ENCODE measurements at places on chromosomes 13 and 19.
A peak's percentile ranks its signal among the peaks of the same experiment; 100 is the strongest.

DNA sequence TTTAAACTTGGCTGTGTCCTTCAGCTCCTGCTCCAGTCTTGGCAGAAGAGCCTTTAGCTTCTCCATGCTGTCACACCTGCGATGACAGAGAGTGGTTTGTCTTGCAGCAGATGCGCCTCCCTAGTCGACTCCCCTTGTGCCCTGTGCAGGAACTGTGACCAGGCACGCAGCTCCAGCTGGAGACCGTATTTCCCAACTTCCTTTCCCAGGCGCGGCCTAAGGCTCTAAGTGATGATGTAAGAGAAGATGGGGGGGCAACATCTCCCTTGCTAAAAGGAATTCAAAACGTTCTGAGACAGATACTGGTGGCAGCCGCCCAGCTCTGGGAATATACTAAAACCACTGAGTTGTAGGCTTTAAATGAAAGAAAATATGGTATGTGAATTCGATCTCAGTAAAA, 16.3 kb downstream of the DCUN1D2 start:
- DNase-seq: no peak

DNA sequence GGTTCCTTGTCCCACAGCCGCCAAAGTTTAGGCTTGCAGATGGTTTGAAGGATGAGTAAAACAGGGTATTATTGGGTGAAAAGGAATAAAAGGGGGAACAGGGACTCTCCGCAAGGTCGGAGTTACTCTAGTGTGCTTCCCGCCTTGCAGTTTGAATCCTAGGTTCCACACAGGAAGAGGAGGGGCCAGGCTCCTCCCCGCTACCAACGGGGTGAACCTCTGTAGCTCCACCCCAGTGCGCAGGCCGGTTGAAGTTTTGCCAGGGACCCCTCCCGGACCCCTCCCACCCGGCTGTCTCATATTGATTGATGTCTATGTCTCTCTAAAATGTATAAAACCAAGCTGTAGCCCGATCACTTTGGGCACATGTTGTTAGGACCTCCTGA, 11.6 kb upstream of the GTF2F2 start:
- no peak for DNase-seq

DNA sequence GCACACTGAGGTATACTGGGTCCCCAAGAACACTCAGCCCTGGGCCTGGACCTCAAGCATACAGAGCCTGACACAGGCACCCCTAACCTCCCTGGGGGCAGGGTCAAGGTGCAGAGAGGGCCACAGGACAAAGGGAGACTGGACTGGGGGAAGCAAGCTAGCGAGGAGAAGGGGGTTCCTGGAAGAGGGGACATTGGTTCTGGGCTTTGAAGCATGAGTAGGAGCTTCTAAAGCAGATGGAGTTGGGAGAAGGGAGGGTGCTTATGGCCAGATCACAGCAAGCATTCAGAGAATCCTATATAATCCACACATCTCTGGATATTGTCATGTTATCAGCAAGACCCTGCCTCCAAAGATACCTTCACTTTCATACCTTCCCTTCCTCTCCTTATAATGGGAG, 3.2 kb downstream of the CIB3 start:
- DNase-seq: no peak

GRCh38 chr13:80126389-80127068, 214.4 kb downstream of the SPRY2 start:
- DNase-seq: no peak

DNA sequence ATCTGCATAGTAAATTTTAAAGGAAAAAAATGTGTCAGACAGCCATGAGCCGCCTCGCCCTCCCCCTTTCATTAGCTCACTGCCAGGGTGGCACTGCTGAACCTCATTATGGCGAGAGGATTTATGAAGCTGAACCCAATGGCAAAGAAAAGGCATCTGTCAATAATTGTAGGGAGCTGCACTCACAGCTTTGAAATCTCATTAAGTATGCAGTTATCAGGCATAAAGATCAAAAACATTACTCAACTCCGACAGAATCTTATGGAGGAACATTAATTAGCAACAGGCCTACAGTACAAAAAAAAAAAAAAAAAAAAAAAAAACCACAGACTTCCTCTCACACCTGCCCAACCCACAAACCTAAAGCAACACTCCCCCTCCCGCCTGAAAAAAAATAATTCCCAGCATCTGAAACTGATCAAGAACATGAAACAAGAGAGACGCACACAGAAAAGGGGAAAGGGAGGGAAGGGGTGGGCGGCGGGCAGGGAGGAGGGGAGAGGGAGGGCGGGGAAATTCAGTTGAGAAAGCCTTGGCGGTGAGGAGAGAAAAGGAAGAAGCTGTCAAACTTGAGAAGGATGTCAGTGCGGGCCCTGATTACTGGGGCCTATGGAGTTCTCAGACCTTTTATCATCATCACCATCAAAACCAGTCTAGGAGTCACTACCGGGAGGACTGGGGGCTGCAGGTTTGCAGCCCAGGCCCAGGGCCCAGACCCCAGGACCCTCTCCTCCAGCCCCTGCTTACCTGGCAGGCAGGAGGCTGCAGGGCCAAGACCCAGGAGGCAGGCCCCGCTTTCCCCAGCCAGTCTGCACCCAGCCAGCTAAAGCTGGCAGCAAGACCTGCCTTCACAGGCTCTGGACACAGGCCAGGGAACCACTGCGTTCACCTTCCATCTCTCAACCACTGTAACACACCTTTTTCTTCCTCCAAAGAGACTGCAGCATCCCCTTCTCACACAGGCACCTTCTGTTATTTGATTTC, 8.9 kb downstream of the TSHZ3 start:
- no peak for DNase-seq

DNA sequence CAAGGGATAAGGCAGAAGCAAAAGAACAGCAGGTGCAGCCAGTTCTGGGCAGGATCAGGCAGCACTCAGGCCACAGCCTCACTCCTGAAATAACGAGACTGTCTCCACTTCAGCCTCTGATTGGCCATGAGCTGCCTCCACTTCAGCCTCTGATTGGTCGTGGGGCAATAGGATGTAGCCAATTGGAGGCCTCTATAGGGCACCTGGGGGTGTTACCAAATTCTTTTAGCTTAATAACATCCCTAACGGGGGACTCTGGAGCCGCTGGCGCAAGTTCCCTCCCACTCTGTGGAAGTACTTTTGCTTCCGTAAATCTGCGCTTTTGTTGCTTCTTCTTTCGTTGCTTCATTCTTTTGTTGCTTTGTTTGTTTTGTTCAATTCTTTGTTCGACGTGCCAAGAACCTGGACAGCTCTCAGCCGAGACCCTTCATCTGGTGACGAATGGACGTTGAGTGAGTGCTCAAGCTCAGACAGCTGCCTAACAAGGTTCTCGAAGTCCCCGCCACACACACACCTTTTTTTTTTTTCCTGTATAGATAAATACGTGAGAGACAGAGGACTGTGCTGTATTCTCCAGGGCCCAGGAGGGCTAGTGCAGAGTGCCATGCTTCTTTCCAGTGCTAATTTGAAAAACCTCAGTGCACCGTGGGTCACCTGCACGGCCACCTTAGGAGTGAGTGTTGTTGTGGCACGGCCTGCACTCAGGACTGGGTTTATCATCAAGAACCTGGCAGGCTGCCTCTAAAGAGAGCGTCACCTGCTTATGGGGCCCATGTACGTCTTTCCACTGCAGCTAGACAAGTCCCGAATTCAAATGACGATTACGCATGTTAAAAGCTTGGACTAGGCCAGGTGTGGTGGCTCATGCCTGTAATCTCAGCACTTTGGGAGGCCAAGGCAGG, 32.0 kb upstream of the TUBGCP3 start:
- no peak for DNase-seq

- DNase-seq: no peak
Measured at GRCh38 chr19:5308451-5309437, 31.9 kb downstream of the PTPRS start.

- no peak for DNase-seq
Measured at GRCh38 chr19:47341734-47342133, 7.4 kb upstream of the DHX34 start.

- no peak for DNase-seq
Measured at GRCh38 chr13:46850214-46850613, 46.6 kb downstream of the HTR2A start.

- DNase-seq: no peak
Measured at GRCh38 chr19:13228561-13228960, 78.3 kb downstream of the IER2 start.

DNA sequence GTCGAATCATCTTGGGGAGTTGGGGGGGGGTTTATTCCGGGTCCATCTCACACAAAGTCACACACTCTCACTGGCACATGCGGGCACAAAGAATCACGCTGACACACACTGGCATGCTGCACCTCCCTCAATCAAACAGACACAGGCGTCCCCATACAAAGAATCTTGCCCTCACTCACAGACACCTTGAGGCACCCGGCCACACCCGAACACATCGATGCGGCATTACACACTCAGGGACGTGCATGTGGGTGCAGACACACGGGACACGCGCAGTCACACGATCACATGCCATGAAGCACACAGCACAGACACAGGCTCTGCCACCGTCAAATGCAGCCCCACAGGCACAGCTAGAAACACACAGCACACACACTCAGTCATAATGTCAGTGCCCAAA, 7.8 kb downstream of the NFIX start:
- DNase-seq: no peak

GRCh38 chr13:42116225-42116624, 67.8 kb downstream of the DGKH start:
- no peak for DNase-seq

- peak; percentile 70 for DNase-seq
Measured at GRCh38 chr19:10390652-10391286, 10.4 kb upstream of the TYK2 start.

Data from activated T-cell treated with anti-CD3 and anti-CD28 coated beads, Interleukin-2, amount 50 U/mL, for 72 hours (primary cell).